ENCODE measurements at places on chromosomes 4 and X. TPM values are rescaled to one million over a fixed set of nuclear protein-coding genes. Genes with fewer than 3 reads are reported as not detected.

Gene PORCN
- 13.8 TPM for total RNA-seq

Gene CYBB
- total RNA-seq = 1.4 TPM

Gene SUPT20HL2
- total RNA-seq = not detected

Gene SH3BGRL
- 94.1 TPM for total RNA-seq

Gene APLN
- total RNA-seq = 0.72 TPM

Gene MAMLD1
- 2.7 TPM for total RNA-seq

DNA sequence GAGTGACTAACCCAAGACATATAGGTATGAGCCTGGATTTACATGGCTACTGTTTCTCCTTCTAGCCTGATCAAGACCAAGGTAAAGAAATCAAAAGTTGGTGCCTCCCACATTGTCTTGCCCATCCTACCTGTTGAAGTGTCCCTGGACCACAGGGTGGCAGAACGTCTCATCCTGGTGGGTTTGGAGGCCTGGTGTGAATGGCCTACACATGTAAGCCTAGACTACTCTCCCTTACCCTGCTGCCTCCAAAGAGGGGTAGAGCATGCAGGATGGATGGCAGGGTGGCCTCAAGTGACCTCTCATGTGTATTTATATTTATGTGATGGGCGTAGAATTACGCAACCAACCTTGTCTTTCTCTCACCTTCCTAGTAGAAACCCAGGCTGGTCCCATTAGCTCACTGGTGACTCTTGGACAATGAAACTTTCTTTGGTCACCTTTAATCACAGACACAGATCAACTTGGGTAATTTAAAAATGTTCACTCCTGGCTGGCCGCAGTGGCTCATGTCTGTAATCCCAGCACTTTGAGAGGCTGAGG lies 73.3 kb upstream of the SOD3 start:
- DNase-seq = no peak

- DNase-seq = no peak
These were observed 38.3 kb downstream of the AFAP1 start for GRCh38 chr4:7901311-7901885.

DNA sequence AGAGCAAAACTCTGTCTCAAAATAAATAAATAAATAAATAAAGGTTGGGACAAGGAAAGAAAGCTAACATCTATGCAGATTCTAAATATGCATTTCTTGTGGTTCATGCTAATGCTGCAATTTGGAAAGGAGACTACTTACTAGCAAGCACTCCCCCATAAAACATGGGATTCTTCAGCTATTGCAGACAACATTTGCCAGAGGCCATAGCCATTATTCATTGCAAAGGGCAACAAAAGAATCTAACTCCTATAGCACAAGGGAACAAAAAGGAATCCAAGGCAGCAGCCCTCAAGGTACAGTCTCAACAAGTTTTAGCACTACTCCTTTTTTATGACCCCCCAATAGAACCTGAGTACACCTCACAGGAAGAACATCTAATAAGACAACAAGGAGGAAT lies 8.0 kb upstream of the HERC5 start:
- no peak for DNase-seq

GRCh38 chrX:153637121-153638040 lies 9.6 kb upstream of the DUSP9 start:
- peak; percentile 80 for DNase-seq

DNA sequence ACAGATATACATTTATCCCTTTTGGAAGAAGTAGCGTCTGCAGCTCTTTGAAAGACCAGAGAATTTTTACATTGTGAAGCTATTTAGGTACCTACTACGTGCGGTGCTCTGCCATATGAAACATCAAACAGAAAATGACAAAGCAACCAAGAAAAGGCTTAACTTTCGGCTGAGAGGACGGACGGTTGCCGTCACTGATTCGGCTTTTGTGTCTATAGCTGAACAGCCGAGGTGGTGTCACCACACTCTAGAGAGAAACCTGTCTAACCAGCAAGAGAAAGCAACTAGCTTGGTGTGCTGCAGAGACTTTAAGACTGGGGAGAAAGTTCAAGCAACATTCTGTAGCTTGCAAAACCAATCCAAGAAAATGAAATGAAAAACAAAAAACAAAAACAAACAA lies 145.5 kb downstream of the SHOX start:
- no peak for DNase-seq

GRCh38 chr4:106430797-106431196 lies 62.2 kb upstream of the GIMD1 start:
- DNase-seq = no peak

- peak; percentile 93 for DNase-seq
These were observed at the start of gene LGI2 for GRCh38 chr4:25030277-25031076. Gene LGI2, minus strand, starts transcription at chr4:25030946. Its CDS starts 253 bp downstream, at chr4:25030693.

DNA sequence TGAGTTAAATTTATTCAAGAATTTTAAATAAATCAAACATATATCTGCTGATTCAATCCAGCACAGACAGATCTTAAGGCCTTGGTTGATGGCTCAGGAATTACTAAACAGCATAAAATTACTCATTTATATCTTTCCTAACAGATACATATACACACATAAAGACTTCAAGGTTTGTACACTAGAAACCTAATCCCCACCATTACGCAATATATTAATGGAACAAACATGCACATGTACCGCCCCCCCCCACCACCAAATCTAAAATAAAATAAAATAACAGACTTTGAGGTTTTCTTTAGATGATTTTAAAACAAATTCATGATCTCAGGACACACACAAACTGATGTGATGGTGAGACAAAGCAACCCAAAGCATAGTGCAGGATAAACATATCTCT lies 333.9 kb upstream of the DDX53 start:
- DNase-seq = no peak

DNA sequence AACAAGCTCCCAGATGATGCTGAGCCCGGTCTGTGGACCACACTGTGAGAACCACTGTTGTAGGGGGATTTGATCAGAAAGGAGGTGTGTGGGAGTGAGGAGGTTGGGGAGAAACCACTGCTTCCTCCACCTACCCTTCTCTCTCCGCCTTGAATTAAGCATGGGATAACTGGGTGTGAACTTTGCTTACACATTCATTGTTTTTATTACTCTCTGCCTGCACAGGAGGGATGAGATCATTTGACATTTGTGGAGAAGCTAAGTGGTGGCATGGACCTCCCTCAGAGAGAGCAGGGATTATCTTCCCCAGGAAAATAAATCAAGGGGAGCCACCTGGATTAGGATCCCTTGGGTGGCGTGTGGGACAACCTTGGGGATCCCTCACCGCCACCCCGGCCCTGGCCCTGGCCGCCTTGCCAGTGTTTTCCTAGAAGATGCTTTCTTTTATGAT lies 212.1 kb upstream of the ATP6AP2 start:
- DNase-seq = no peak

DNA sequence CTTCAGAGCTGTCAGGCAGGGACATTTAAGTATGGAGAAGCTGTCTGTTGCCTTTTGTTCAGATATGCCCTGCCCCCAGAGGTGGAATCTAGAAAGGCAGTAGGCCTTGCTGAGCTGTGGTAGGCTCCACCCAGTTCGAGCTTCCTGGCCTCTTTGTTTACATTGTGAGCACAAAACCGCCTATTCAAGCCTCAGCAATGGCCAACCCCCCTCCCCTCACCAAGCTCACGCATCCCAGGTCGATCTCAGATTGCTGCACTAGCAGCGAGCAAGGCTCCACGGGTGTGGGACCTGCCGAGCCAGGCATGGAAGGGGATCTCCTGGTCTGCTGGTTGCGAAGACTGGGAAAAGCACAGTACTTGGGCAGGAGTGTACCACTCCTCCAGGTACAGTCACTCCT lies 59.3 kb downstream of the ZNF674 start:
- DNase-seq = no peak

- no peak for DNase-seq
These were observed 26.8 kb upstream of the FGF5 start for GRCh38 chr4:80239480-80240150.

- DNase-seq = no peak
These were observed 383.6 kb downstream of the ADGRL3 start for GRCh38 chr4:61583696-61584095.

DNA sequence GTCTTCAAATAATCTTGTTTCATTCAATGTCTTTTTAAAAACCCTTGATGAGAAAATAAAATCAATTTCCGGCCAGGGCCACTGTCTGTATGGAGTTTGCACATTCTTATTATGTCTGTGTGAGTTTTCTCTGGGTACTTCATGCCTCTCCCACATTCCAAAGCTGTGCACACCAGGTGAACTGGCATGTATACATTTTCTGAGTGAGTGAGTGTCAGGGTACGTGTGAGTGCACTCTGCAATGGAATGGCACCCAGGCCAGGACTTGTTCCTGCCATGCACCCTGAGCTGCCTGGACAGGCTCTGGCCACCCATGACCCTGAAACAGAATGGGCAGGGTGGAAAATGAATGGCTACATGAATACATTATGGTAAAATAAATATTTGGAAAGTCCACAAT lies 61.3 kb downstream of the UBE2NL start:
- no peak for DNase-seq

DNA sequence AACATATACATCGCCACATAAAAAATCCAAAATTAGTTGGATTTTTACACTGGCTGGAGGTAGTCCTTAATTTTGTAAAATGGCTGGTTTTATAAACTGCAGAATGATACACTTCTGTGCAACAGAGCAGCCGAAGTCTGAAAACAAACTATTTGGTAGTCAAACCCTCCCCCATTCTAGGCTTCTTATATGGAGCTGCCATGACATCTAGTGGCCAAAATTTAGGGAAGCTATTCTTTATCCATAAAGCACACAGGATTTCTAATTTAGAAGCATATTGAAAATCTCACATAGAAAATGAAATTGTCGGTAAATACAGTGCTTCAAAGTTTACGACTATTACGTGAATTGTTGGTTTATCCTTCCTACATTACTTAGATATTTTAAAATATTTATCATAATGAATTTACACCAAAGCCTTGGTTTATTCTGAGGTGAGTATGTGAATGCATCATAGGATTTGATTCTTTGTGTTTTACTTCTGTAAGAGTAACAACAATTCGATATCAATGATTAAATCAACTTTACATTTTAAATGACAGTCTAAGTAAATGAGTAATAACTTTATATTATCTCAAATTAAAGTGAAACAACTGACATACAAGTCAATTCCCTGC lies 113.4 kb upstream of the FAM241A start:
- peak; percentile 65 for DNase-seq

DNA sequence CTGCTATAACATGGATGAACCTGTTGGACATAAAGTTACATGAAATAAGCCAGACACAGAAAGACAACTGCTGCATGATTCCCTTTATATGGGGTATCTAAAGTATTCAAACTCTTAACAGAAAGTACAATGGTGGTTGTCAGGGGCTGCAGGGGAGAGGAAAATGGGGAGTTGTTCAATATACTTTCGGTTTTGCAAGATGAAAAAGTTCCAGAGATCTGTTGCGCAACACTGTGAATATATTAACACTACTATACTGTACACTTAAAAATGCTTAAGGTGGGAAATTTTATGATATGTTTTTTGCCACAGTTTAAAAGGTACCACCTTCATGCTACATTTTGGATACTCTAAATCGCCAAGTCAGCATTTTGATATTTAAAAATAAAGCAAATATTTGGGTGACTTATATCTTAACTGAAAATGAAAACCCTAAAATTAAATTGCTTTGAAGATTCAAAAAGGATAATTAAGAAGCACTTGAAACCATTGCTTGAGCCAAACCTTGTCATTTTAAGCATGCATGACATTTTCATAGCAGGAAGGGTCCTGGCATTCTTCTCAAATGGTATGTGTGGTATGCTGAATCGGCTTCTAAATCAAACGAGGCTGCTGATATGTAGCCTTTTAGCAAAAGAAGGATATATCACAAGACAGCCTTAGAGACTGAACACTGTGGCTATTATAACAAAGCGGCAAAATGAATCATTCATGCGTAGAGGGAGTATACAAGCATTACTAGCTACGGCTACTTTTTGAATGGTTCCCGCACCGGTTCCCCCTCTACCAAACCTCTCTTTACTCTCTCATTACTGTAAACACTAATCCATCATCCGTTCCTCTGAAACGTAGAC lies 607.1 kb upstream of the DIPK2B start:
- peak; percentile 54 for DNase-seq

GRCh38 chr4:101599620-101600019 lies 190.9 kb upstream of the BANK1 start:
- peak; percentile 19 for DNase-seq

DNA sequence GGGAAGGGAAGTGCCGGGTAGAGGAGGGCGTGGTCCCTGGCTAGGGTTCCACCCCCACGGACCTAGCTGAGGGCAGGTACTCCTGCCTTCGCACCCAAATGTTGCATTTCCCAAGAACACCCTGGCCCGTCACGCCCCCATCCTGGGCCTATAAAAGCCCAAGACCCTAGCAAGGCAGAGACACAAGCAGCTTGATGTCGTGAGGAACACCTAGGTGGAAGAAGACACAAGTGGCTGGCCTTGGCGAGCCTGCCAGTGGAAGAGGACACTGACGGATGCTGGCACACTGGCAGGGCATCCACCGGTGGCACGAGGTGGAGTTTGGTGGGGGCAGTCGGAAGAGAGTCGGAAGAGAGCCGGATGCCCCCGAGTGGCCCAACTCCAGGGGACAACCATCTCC lies 244.8 kb upstream of the CTSO start:
- no peak for DNase-seq

DNA sequence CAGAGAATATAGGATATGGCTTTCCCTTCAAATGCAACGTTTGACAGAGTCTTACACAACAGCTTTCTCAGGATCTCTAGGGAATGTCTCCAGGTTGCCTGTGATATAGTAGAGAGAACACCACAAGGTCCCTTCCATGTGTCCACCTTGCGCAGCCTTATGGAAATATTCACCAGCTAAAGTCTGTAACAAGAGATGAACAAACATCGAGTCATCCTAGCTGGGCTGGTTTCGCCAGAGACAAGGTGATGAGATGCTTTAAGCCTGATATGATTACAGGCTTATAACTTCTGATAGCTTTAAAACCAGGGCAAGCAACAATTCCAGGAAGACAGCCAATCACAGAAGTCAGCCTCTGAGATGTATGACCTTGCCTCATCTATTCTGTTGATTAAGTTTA lies 83.8 kb downstream of the SEL1L3 start:
- DNase-seq = no peak

- peak; percentile 62 for DNase-seq
These were observed 10.2 kb downstream of the HNRNPH2 start for GRCh38 chrX:101417981-101418841.

- DNase-seq = no peak
These were observed 83.9 kb downstream of the ATXN3L start for GRCh38 chrX:13235930-13236329.

GRCh38 chrX:57822818-57823217 lies 87.4 kb downstream of the ZXDA start:
- DNase-seq = no peak

Measured in osteoblast (primary cell).